KG1 (cell line): ENCODE measurements at places on chromosomes 12 and 14.

DNA sequence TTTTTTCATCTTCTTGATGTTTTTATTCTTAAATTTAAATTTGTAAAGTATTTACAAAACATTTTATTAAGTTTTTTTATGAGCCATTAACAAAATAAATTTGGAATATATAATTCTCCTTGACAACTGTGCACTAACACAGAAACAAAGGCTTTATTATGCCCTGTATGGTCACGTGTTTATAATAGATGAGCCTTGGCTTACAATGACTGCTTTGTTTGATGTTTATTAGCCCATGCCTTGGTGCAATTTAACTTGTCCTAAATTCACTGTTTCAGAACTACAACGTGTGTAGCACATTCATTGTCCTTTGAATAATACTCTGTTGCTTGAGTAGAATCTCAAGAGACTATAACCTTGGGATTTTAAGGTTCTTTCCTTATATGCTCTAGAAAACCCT lies 59.8 kb downstream of the CNTN1 start:
- no peak for DNase-seq

GRCh38 chr14:51431033-51431709 lies 191.1 kb downstream of the TMX1 start:
- no peak for DNase-seq

DNA sequence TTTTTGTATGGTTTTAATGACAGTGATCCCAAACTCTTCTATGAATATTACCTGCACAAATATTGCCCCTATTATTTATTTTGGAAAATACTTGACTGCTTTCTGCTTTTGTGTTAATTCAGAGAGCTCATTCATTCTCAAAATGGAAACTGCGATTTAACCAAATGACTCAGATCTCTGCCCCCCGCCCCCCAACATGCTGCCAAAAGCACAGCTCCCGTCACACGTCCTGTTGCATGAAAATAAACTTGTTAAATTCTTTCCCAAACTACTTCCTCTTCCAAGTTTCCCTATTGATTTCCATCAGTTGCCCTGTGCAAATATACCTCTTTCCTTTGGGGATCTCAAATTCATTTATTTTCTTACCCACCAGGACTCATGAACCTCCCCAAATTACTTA lies 18.0 kb upstream of the NRDE2 start:
- no peak for DNase-seq

DNA sequence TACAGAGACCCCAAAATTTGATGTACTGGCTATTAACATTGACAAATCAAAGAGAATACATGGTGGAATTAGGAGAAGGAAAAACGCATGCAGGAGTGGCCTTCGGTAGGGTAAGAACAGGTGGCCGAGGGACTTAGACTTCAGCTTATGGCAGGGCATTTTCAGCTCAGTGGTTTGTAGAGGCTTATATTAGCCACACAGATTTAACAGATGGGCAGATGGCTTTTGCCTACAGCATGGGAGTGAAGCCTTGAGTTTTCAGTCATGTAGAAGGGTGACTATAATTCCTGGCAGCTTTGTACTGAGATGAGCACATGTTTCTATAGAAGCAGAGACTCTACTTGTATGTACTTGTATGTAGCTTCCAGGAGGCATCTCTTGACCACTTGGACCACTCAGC lies 40.9 kb upstream of the PLEKHA5 start:
- DNase-seq, result no peak

GRCh38 chr12:118553856-118554504 lies 177.6 kb downstream of the SUDS3 start:
- DNase-seq, result no peak

DNA sequence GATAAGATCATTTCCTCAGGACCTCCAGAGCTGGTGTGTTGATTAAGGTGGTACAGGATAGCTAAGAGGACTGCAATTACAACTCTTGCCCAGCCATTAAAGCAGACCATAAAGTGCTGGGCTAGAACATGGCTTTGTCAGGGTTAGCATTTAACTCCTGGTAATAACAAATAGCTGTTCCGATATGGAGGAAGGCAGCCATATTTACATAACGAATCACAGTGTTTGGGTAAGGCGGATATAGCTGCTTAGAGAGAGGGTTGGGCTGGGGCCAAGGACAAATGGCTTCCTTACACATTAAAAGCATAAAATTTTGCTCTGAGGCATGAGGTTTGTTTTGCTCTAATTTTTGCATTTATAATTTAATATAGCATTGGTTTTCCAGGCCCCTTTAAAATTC lies 297.7 kb upstream of the DDHD1 start:
- DNase-seq, result no peak

DNA sequence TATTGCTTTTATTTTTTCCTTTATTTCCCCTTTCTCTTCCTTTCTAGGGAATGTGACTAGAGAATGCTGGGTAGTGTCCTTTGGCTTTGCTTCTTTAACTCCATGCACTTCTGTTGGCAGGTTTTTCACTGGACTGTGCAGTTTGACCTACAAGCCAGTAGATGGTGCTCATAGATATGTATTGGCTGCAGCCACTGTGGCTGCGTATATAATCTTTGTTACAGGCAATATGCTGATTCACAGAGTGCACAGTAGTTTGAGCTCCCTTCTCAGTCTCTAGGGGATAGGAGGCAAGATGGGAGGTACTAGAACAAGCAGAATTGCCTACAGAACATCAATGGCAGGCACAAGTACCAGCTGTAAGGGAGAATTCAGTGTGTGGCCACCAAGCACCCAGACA lies 503.5 kb downstream of the LRFN5 start:
- DNase-seq, result peak; percentile 6

- DNase-seq, result no peak
Measured at GRCh38 chr12:20585913-20586312, 109.2 kb upstream of the SLCO1C1 start.

- no peak for DNase-seq
Measured at GRCh38 chr14:45868377-45868776, 615.4 kb upstream of the MIS18BP1 start.

DNA sequence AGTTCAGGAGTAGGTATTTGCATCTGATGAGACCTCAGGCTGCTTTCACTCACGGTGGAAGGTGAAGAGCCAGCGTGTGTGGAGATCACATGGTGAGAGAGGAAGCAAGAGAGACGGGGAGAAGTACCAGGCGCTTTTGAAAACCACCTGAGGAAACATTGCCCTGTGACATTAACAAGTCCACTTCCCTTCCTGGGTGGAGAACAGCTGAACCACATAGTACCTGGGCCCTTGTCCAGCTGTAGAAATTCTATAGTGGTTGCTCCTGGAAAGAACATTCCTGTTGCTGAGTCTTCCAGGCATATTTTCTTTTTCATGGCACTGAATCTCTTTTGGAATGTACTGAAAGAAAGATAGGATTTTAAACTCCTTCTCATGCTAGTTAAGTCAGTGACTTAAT lies 87.3 kb upstream of the RIN3 start:
- no peak for DNase-seq

DNA sequence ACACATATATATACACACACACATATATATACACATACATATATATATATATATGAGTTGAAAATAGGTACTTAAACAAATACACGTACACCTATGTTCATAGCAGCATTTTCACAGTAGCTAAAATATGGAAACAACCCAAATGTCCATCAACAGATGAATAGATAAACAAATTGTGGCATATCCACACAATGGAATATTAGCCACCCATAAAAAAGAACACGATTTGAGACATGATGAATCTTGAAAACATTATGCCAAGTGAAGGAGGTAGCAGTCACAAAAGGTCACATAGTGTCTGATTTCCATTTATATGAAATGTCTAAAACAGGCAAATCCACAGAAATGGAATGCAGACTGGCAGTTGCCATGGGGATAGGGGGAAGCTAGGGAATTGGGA lies 276.3 kb downstream of the KSR2 start:
- DNase-seq, result no peak
